Left colon (tissue), 2 donors: ENCODE measurements at places on chromosomes 16 and 17.

DNA sequence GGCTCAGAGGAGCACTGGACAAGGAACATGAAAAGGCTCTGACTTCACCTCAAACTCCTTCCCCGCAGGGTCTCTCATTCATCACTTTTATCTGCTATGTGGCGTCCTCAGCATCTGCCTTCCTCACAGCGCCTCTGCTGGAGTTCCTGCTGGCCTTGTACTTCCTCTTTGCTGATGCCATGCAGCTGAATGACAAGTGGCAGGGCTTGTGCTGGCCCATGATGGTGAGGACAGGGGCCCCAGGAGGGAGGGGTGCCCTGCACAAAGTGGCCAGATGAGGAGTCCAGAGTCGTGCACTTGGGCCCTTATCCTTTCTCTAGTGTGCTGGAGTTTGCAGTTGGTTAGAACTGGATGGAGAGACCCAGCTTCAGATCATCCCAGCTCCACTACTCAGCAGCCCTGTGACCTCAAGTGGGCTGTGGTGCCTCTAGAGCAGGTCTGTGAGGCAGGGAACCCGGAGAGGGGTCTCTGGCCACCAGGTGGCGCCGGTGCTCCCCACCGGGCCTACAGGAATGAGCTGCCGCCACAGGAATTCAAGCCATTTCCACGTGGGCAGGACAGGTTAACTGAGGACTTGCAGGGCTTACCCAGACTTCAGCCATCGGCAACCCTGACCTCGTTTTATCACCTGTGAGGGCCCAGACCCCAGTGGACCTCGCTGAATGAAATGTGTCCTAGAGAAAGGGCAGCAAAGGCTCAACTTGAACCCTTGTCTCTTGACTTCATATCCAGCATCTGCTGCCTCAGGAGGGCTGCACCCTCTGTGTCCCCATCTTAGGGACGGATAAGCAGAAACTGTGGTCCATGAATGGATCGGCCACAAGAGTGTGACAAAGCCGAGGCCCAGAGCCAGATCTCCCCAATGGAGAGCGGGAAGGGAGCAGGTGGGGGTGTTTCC, 4.0 kb downstream of the CMTM3 start:
- peak; percentile 76 for DNase-seq

GRCh38 chr16:89442990-89443726, 47.2 kb downstream of the ANKRD11 start:
- peak; percentile 78 for DNase-seq

DNA sequence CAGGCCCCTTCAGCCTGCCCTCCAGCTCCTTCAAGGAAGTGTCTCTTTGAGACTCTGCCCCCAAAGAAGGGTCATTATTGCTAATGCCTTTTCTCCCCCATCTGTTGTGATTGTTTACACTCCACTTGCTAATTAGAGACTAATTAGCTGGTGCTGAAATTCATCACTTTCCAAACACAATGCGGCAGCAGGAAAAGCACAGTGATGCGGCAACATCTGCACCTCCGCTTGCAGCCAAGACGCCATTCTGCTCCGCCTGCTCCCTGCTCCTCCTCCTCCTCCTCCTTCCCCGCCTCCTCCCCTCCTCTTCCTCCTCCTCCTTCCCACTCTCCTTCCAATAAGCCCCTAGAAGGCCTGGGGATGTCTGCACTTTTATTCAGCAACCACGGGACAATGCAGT, 110.5 kb downstream of the SDK2 start:
- no peak for DNase-seq

DNA sequence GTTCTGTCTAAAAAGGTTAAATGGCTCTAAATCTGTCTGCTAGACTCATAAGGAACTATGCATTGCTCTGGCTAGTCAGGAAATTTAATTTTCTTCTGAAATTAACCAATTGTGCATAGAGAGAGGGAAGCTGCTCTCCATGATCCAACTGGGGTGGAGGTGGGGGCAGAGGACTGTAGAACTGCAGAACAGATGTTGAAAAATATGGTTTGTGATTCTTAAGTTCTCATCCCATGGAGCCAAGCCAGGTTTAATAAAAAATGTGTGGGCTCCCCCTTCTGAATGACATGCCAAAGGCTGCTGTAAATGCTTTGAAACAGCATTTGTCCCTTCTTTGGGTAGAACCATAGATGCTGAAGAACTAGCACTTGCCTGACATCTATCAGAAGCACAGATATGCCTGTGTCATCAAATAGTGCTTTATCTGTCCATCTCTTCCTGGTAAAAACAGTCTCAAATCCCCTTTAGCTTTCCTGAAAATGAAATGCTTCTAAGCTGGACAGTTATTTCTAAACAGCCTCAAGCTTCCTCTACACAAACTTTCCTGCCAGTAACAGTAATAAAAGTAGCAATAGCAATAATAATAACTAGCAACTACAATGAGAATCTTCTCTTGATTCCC, 221.4 kb downstream of the CDH8 start:
- DNase-seq: no peak

GRCh38 chr16:66964049-66964448, 3.0 kb downstream of the CES3 start:
- no peak for DNase-seq

- DNase-seq: no peak
Observed at GRCh38 chr17:17994271-17995069, 21.8 kb downstream of the DRC3 start.

DNA sequence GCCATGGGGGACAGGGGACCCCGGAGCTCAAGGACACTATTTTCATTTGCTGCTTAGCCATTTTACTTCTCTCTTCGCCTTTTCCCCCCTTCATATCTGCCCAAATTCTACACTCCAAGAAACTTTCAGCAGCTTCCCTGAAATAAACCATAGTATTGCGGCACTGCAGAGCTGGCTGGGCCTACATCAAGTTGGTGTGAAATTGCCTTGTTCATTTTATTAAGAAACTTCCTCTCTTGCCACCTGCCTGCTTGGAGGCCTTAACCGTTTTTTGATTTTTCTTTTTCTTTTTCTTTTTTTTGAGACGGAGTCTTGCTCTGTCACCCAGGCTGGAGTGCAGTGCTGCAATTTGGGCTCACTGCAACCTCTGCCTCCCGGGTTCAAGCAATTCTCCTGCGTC, 7.4 kb upstream of the CPNE2 start:
- no peak for DNase-seq

DNA sequence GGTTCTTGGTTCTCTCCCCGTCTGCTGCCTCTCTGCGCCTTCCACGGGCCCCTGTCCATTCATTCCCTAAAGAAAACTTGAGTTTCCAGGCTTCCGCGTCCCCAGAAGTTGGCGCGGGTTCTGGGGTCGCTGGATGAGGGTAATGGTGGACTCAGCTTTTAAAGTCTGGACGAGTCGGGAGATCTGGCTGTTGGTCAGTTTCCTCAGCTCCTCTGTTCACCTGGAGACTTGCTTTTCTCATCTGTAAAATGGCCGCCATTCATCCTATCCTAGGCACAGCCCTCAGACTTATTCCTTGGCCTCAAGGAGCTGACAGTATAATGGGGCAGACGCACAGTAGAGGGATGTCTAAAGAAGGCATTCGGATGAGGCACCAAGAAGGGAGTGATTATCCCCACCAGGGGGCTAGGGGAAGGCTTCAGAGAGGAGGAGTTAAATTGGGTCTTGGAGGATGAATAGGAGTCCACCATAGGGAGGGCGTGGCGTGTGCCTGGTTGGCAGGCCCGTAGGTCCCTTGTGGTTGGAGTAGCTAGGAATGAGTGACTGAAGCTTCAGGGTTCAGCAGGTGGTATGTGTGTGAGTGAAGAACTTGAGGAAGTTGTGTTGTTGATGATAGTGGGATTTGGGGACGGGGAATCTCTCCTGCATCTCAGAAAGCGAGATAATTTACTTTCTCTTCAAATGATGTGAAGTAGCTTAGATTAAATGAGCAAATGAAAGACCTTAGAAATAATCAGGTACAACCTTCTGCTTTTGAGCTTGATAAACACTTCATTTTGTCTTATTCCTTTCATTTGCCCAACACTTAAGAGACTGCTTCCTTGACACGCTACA, 652 bp downstream of the VPS35L start:
- no peak for DNase-seq

- DNase-seq: no peak
Observed at GRCh38 chr16:72590151-72590937, 418.4 kb upstream of the PMFBP1 start.

- no peak for DNase-seq
Observed at GRCh38 chr17:18028952-18029540, 9.9 kb downstream of the ATPAF2 start.

GRCh38 chr16:79754501-79754900, 154.0 kb upstream of the MAF start:
- DNase-seq: no peak

DNA sequence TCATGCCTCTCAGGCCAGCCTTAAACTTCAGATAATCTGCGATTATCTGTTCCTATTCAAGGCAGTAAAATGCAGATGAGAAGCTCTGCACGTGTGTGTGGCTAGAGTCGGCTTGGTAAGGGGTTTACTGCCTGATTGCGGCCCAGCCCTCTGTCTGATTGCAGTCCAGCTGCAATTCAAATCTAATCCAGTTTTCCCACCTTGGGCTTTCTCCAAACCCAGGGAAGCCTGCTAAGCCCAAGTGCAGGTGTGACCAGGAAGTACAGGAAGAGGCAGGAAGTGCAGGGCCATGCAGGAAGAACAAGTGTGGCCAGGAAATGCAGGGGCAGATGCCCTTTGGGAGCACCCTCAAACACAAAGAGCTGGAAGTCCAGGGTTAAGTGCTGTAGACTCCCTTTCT, 314.9 kb downstream of the CEP112 start:
- peak; percentile 28 for DNase-seq

GRCh38 chr16:75038036-75038858, 39.4 kb downstream of the ZNRF1 start:
- DNase-seq: no peak

DNA sequence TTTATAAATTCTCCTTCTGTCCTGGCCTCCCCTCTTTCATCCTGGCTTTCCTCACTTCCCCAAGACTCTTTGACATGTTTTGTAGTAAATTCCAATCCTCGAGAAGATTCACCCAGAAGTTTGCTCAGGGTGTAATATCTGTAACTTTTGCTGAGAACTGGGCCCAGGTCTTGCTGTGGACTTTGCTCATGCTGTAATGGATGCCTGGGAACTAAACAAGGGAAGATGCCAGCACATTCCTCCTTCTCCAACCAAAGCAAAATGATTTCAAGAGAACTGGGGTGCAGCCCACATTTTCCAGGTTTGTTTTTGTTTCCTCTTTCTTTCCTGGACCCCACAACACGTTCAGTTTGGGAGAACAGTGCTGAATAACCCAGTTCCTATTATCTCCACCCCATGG, 6.6 kb upstream of the SALL1 start:
- DNase-seq: no peak

GRCh38 chr17:1362065-1362848, 37.8 kb downstream of the YWHAE start:
- DNase-seq: no peak

- DNase-seq: no peak
Observed at GRCh38 chr17:49862781-49863331, 15.0 kb upstream of the TAC4 start.

GRCh38 chr17:59641799-59642484, 22.2 kb downstream of the CLTC start:
- no peak for DNase-seq

GRCh38 chr17:3038941-3039340, 24.5 kb downstream of the OR1D5 start:
- DNase-seq: no peak

- no peak for DNase-seq
Observed at GRCh38 chr16:52837251-52837650, 215.4 kb downstream of the CHD9NB start.

- DNase-seq: peak; percentile 81
Observed at GRCh38 chr16:28925386-28926228, 569 bp upstream of the RABEP2 start.

GRCh38 chr16:51267681-51268080, 116.6 kb upstream of the SALL1 start:
- no peak for DNase-seq

DNA sequence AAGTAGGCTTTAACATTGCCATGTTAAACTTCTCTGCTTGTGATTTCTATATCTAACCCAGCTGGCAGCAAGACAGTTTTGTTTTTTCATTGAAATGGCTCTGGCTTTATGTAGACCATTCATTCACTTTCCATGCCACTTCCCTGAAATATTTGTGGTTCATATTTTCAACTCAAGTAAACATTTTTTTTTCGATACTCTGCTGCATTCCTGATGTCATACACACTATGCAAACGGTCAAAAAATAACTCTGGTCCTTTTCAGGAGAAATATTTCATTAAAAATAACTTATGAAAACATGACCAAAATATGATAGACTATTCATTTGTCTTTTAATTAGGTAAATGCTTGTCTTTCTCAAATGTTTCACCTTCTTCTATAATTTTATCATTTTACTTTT, 116.3 kb downstream of the USP22 start:
- no peak for DNase-seq

GRCh38 chr17:81173052-81173761, 7.2 kb upstream of the AATK start:
- no peak for DNase-seq

DNA sequence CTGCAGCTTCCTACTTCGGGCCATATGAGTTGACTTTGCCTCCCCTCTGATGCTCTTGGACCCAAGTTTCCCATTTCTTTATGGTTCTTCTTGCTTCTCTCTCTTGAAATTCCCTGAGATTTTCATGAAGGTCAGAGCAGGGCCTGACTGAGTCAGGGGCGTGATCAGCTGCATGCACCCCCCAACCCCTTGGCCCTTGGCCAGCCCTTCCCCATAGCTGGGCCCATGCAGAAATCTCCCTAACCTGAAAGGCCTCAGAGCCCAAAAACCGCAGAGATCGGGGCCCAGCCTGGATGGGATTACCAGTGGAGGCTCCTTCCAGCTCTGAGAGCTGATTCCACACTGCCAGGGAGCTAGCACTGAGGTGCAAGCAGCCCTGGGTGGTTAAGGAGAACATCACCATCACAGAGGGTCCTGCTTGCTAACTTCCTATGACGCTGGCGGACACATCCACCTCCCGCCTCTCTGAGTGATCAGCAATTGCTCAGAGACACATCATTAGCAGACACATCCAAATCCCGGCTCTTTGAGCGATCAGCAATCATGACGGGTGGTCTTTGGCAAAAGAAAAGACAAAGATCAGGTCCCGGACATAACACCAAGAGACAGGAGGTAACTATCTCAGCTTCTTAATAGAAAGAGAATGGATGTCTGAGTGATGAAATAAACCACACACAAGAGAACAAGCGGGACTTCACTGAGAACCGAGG, 161.5 kb downstream of the C16orf78 start:
- no peak for DNase-seq

DNA sequence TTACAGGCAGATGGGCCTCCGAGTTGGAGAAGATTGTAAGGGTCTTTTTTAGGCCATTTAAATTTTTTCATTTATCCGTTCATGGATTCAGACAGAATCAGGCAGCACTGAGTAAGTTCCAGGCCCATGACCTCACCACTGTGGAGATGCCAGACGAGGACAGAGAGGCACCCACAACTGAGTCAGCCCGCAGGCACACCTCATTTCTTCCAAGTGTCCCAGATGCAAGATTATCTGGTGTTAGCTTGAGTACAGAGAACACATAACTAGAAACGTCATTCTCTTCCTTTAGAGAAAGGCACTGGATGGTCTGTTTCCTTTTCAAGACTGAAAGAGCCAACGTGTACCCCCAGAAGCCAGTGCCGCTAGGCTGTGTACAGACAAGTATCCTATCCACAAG, 16.9 kb downstream of the CLEC16A start:
- DNase-seq: no peak

- DNase-seq: peak; percentile 13
Observed at GRCh38 chr16:90081606-90081970, 4.5 kb upstream of the PRDM7 start.

GRCh38 chr17:27407916-27408864, 48.1 kb upstream of the KSR1 start:
- no peak for DNase-seq
